Fibroblast of the aortic adventitia (primary cell): ENCODE measurements at places on chromosomes 7 and 10. TPM values are rescaled to one million over a fixed set of nuclear protein-coding genes. Genes with fewer than 3 reads are reported as not detected.

The FAM25A gene
- not detected in 2 replicates for total RNA-seq

The SP8 gene
- total RNA-seq: not detected in 2 replicates

The SGCE gene
- 77.4 and 100 TPM in 2 replicates for total RNA-seq

The DIP2C gene
- 15.7 and 16.1 TPM in 2 replicates for total RNA-seq

The HSPA12A gene
- 10.3 and 18.8 TPM in 2 replicates for total RNA-seq

The CDK5 gene
- 16.1 and 28.9 TPM in 2 replicates for total RNA-seq

The SND1 gene
- total RNA-seq: 156 and 202 TPM in 2 replicates

The LIPJ gene
- 0.09 TPM in 1 of 2 replicates, not detected in the other for total RNA-seq

The HOXA13 gene
- not detected in 2 replicates for total RNA-seq

The LRIT1 gene
- not detected in 2 replicates for total RNA-seq

The GRID1 gene
- total RNA-seq: not detected in 2 replicates

The DKK1 gene
- total RNA-seq: 51.7 and 123 TPM in 2 replicates

The ARHGEF35 gene
- total RNA-seq: 1.1 and 2.7 TPM in 2 replicates

The C1QL3 gene
- 0.09 TPM in 1 of 2 replicates, not detected in the other for total RNA-seq

The PRRT4 gene
- total RNA-seq: 0.27 and 0.82 TPM in 2 replicates

The NUTM2D gene
- 0.82 and 2.6 TPM in 2 replicates for total RNA-seq

The DNAJB12 gene
- 17.7 and 24.5 TPM in 2 replicates for total RNA-seq

The PLPP4 gene
- total RNA-seq: 7.5 TPM in 1 of 2 replicates, not detected in the other

The R3HCC1L gene
- total RNA-seq: 10.8 and 19.6 TPM in 2 replicates

The LLCFC1 gene
- not detected in 2 replicates for total RNA-seq

The MACC1 gene
- total RNA-seq: 0.18 and 0.49 TPM in 2 replicates

The SLC13A1 gene
- not detected in 2 replicates for total RNA-seq

The MDH2 gene
- 38.3 and 43.8 TPM in 2 replicates for total RNA-seq

The ASB4 gene
- total RNA-seq: not detected in 2 replicates

The CCZ1B gene
- 45.6 and 114 TPM in 2 replicates for total RNA-seq

The RELN gene
- 7.5 and 88.7 TPM in 2 replicates for total RNA-seq

The SMO gene
- 4.2 and 24.1 TPM in 2 replicates for total RNA-seq

The LIPM gene
- total RNA-seq: 0.82 TPM in 1 of 2 replicates, not detected in the other

The NKX2-3 gene
- total RNA-seq: not detected in 2 replicates

The ADARB2 gene
- not detected in 2 replicates for total RNA-seq

The IFIT5 gene
- total RNA-seq: 30.7 and 36.0 TPM in 2 replicates

The IFIT1B gene
- not detected in 2 replicates for total RNA-seq

The SFRP5 gene
- not detected in 2 replicates for total RNA-seq

The PTER gene
- 20.5 and 20.9 TPM in 2 replicates for total RNA-seq

The TMEM229A gene
- total RNA-seq: 3.8 TPM in 1 of 2 replicates, not detected in the other

The AS3MT gene
- total RNA-seq: 2.9 and 7.0 TPM in 2 replicates

The CC2D2B gene
- 0.09 TPM in 1 of 2 replicates, not detected in the other for total RNA-seq

The TFR2 gene
- 0.08 and 1.2 TPM in 2 replicates for total RNA-seq

The NRCAM gene
- total RNA-seq: 2.3 and 5.4 TPM in 2 replicates

The ADRB1 gene
- total RNA-seq: not detected in 2 replicates

The PSTK gene
- 1.4 and 4.7 TPM in 2 replicates for total RNA-seq
